ENCODE measurements at places on chromosomes 3 and 15. TPM values are rescaled to one million over a fixed set of nuclear protein-coding genes. Genes with fewer than 3 reads are reported as not detected.

RPS17 gene
- 543 TPM for total RNA-seq

RLBP1 gene
- not detected for total RNA-seq

GRCh38 chr3:12273045-12273695 lies 15.7 kb upstream of the PPARG start:
- H3K4me3 ChIP-seq = no peak overlapping the region
- no peaks in the 10 kb centered on the region for H3K27me3 ChIP-seq
- H3K4me1 ChIP-seq = no peaks in the 10 kb centered on the region
- H3K27ac ChIP-seq = no peak overlapping the region
- H3K36me3 ChIP-seq = no peaks in the 10 kb centered on the region

GOLGA8G gene
- total RNA-seq = not detected

DNA sequence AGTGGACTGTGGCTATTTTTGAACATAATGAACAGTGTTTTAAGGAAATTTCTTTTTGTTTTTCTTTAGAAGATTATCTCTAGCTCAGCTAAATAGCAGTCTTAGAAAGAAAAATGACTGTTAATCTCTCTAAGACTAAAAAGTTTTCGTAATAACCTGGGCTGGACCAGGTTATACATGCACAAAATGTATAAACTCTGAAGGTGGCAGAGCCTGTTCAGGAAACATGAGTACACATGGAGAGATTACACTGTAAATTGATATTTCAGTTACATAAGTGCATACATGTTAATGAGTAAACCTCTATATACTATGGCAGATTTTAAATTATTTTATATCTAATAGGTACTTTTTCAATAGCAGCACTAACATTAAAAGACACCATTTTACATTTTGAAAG lies 258.2 kb upstream of the CFAP20DC start:
- H3K4me3 ChIP-seq = no peak overlapping the region
- DNase-seq = no peak
- no peaks in the 10 kb centered on the region for H3K4me1 ChIP-seq
- H3K36me3 ChIP-seq = no peaks in the 10 kb centered on the region
- no peaks in the 10 kb centered on the region for H3K27me3 ChIP-seq

Data from right lobe of liver (tissue), 6 donors.